Activated T-cell treated with anti-CD3 and anti-CD28 coated beads, Interleukin-2, amount 50 U/mL, for 24 hours (primary cell): ENCODE measurements at places on chromosomes 7 and 10.

DNA sequence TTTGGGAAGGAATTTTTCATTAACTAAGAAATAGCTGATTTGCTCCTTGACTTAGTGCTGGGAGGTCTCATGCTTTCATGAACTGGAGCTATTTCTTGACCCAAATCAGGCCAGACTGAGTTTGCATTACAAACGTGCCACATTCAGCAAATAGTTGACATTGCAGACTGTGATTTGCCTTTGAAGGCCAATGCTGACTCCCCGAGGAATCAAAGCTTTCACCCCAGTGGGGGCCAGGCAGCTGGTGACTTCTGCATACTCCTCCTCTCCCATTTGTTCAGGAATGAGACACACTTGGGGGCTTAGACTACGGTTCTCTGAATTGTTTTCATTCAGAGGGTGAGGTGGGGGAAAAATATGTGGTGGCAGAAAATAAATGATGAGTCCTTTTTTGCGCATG is 111.0 kb upstream of the JAZF1 start:
- DNase-seq, result no peak

- no peak for DNase-seq
Measured at GRCh38 chr10:5945561-5946418, 31.6 kb downstream of the IL15RA start.

GRCh38 chr10:100568912-100569311 is 33.2 kb downstream of the HIF1AN start:
- no peak for DNase-seq

DNA sequence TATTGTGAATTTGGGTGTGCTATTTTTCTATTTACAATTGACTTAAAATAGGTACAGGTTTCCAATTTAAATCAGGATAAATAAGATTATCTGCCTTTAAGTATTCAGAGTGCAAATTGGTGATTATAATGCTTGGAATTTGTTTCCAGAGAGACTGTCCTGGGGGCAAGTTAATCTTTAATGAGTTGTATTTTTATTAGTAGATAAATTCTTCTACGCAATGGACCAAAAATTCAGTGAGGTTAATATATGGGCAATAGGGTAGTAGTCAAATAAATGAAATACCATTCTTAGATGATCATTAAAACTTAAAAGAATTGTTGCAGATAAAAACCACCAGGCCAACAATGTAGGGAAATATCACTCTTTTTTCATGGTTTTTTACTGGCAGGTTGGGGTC is 3.4 kb downstream of the BICC1 start:
- no peak for DNase-seq
